ENCODE measurements at places on chromosomes 4 and X. TPM values are rescaled to one million over a fixed set of nuclear protein-coding genes. Genes with fewer than 3 reads are reported as not detected.

STS gene
- total RNA-seq, result 8.2 TPM

GRCh38 chr4:23906839-23907238, 17.0 kb upstream of the PPARGC1A start:
- DNase-seq, result no peak

- no peak for DNase-seq
These were observed 4.8 kb upstream of the GAR1 start for GRCh38 chr4:109810552-109811387.

GRCh38 chr4:101791182-101791558, 640 bp downstream of the BANK1 start:
- DNase-seq, result no peak

DNA sequence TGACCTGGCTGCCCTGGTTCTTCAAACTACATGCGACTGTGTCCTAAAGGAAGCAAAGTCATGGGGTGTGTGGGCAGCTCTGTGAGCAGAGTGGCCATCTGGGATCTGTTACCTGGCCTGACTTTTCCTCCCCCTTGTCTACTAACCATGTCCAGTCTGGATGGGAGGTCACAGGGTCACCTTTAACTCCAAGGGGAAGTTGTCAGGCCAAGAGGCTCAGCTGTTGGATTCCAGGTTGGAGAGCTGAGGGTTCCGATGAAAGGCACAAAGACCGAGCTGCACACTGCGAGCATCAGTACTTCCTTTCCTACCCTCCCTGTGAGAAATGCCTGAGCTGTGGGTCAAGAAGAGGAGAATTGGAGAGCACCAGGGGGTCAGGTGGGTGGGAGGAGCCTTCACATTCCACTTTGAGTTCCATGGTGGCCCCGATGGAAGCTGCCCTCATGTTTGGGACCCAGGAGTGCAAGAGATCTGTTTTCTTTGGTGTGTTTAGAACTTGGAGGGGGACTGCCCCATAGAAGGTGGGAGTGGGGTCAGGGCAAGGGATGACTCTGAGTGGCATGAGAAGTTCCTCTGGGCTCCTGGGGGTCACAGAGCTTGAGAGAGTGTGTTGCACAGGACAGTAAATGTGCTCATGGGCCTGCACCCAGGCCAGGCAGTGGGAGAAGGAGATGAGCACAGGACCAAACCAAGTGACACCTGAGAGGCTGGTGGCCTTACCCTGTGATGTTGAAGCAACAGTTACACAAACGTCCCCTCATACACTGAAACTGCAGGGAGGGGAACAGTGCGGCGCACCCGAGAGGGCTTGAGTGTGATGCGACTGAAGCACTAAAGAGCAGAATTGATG, 36.2 kb downstream of the RGS12 start:
- no peak for DNase-seq
